ENCODE measurements at places on chromosomes 11 and 22. TPM values are rescaled to one million over a fixed set of nuclear protein-coding genes. Genes with fewer than 3 reads are reported as not detected.

Gene GCAT
- total RNA-seq, result 28.5 TPM

Gene MN1
- total RNA-seq, result 8.4 TPM

Gene BBOX1
- total RNA-seq, result not detected

Gene ARHGAP32
- 42.8 TPM for total RNA-seq

Gene DBX1
- not detected for total RNA-seq

Gene CCDC73
- not detected for total RNA-seq

Gene GTSE1
- total RNA-seq, result 88.1 TPM

DNA sequence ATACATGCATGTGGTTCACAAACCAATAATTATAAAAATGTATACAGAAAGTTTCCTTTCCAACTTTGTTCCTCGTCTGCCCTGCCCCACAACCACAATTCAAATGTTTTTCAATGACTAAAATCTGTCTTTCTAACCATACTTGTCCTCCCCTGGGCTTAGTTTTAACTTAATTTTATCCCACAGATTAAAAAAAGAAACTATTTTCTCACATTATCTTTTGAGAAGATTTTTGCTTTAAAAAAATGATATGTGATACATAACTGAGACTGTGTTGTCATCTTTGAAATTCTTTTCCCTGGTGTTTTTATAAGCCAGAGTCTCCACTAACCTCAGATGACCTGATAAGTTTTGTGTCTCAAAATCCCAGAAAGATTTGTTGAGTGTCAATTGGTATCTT is 79.0 kb downstream of the FDX1 start:
- no peak for DNase-seq

DNA sequence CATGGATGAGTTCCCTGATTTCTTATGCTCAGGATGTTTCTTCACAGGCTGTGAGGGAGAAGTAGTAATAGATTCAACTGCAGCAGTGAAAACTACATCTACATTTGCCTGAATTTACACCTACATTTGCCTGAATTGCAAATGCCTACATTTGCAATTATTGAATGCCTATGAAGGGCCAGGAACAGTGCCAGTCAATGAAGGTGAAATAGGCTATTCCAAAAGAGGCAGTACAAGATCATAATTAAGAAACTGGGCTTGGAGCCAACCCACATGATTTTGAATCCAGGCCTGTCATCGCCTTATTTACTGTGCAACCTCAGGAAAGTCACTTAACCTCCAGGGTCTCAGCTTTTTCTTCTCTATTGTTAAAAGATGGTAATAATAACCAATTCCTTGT is 1353.3 kb downstream of the FAM181B start:
- peak; percentile 74 for DNase-seq

DNA sequence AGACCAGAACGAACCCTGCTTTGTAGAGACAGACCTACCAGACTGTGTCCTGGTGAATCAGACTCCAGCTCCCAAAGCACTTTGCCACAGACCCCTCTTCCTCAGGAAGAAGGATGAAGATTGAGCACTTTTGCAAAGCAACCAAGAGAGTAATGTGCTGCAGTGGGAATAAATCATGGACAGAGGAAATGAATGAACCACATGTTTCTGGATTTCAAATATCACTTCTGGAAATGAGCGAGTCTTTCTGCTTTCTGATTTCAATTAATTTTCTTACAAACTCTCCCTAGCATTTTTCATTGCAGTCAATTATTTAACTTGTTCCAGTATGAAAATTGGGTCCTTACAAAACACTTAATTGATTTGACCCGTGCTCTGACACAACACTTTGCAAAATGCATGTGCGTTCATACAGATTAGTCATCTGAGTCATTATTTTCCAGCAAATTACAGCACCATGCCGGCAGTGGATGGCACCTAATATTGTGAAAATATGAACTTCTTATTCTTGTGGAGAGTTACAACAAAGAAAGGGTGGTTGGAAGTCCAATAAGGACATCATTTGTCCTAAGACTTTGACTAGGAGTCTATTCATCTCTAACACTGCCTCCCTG is 315.9 kb upstream of the CCDC90B start:
- peak; percentile 61 for DNase-seq

DNA sequence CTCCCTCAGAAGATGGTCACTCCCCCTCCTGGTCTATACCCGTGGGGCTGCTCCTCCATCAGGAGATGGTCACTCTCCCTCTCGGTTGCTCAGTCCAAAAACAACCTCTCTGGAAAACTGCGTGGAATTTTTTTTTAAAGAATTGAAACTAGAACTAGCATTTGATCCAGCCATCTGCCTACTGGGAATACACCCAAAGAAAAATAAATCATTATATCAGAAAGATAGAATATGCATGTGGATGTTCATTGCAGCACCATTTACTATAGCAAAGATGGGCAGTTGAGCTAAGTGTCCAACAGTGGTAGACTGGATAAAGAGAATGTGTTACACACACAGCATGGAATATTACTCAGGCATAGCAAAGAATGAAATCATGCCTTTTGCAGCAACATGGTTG is 75.7 kb upstream of the B3GAT1 start:
- DNase-seq, result no peak

GRCh38 chr11:125412509-125412908 is 83.6 kb downstream of the FEZ1 start:
- no peak for DNase-seq

DNA sequence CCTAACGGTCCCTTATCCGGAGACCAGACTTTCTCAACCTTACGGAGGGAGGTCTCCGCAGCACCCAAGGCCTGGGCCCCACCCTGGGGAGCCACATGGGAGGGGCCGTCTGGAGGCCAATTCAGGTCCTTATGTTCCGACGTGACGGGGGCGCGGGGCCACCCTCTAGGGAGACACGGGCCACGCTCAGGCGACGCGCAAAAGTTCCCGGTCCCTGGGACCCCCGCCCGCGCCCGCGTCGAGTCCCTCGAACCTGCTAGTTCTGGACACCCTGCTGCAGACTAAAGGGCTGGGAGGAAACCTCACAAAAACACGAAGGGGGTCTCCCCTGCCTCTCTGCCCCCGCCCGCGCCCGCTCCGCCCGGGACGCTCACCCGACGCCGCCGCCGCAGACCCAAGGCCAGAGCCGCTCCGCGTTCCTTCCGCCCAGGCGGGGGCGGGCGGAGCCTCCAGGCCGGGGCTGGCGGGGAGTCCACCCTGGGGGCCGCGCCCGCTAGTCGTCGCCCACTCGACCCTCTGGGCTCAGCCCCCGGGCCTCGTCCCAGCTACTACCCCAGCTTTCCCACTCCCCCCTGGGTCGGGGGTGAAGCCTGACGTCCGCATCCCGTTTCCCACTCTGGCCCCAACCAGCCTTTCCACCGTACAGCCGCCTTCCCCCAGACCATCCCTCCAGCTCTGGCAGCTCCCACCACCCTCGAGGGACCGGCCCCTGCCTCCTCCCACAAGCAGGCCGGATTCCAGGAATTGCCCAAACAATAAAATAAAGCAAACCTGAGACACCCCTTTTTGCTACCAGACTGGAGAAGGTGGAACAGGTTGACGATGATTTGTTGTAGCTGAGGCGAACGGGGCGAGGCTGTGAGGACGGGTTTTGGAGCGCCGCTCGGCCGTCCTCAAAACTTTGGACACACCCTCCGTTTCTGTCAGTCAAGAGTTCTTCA is 2.7 kb downstream of the RNH1 start:
- DNase-seq, result no peak

DNA sequence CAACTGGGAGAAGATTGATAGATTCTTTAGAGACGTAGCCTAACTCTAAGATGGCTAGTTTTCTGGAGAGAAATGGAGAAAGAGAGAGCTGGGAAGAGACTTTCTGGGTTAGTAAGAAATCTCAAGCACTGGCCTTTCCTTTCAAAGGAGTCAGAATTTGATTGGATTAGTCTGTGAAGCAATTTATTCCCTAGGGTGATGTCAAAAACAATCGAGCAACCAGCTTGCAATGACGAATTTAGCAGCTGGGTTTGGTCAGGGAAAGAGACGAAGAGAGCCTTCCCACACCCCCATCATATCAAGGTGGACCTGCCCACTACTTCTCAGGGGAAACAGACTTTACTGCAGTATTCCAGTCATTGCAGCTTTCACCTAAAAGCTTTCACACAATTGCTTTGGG is 10.8 kb downstream of the KRTAP5-6 start:
- peak; percentile 43 for DNase-seq

- DNase-seq, result no peak
Observed at GRCh38 chr11:101341578-101341977, 212.0 kb upstream of the PGR start.

DNA sequence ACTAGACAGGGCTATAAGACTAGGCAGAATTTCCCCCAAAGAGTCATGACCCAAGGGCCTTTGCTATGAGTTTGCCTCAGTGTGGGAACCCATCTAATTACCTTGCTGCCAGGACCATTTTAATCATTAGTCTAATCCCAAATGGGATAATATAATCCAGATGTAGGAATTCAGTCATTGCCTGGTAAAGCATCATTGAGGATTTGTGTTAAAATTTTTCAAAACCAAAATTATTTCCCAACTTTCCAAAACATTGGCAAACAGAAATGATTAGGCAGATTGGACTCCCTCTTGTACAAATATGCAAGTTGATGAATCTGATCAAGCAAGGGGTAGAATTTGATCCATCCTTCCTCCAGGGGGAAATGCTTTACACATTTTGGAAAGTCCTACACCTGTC is 16.2 kb upstream of the MMP13 start:
- no peak for DNase-seq

Data from A673 (cell line).